ENCODE measurements at places on chromosomes 12 and 14.

DNA sequence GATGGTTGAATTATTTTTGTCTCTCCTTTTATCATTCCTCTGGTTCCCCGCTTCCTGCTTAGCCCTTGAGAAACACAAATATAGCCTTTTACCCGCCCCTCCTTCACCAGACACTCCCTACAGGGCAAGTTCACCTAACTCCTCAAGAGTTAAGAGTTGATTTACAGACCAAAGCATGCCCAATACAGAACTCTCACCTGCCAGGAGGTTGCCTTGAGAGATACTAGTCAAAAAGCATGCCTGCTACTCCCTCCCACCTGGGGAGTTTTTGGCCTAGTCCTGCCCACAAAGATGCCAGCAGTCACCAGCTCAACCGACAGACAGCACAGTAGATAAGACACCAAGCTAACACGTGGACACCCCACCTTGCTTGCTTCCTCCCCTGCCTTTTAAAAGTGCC is 11.2 kb downstream of the LGMN start:
- DNase-seq: no peak

GRCh38 chr12:119147847-119148448 is 30.8 kb upstream of the HSPB8 start:
- DNase-seq: no peak

DNA sequence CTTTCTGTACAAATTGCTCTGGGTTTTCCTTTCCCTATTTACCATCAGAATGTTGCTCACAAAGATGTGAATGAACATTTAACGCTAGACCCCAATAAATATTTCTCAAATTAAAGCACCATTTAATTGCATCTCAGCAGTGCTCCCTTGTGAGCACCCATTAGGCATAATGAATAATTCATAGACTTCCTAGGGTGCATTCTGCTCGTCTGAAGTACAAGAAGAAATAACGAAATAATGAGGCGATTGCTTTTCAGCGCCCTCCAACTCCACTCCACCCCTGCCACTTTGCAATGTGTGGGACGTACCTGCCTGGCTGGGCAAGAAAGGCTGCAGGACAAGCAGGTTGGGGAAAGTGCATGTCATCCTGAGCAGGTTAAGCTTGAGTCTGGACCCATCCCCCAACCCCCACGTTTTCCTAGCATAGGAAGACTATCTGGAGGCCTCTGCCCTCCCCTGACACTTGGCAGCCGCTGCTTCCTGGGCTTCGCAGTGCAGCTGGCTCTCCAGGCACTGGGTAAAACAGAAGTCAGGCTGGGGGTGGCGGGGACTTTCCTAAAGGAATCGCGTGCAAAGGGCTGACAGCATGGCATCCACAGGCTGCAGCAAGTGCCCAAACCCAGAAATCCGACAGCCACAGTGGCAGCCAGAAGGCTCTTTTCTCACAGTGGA is 253.7 kb downstream of the DUSP6 start:
- DNase-seq: no peak

GRCh38 chr14:78356391-78356790 is 186.2 kb downstream of the NRXN3 start:
- no peak for DNase-seq

- DNase-seq: no peak
Measured at GRCh38 chr14:66959437-66960050, 229.7 kb upstream of the GARIN2 start.

DNA sequence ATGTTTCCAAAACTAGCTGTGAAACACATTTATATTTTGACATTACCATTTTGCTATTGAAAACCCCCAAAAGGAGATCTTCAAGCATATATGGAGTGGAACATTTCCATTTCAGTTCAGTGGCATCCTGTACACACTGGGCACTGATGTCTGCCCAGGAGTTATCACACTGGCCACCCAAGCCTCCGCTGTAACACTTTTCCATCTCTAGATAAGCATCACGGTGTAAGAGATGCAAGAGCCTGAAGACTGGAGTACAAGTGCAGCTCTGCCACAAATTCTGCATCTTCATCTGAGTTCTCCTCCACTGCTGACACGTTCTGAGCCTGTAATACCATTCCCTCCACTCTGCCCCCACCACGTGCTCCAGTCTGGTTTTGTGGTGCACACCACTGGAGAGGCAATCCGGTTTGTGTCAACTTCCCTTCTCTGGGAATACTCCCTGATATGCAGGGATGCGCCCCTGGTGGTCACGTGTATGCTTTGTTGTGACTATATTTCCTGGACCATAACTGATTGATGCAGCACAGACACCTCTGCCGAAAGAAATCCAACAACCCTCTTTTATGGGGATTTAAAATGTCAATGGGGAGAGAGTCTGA is 12.7 kb downstream of the SPTLC2 start:
- no peak for DNase-seq

DNA sequence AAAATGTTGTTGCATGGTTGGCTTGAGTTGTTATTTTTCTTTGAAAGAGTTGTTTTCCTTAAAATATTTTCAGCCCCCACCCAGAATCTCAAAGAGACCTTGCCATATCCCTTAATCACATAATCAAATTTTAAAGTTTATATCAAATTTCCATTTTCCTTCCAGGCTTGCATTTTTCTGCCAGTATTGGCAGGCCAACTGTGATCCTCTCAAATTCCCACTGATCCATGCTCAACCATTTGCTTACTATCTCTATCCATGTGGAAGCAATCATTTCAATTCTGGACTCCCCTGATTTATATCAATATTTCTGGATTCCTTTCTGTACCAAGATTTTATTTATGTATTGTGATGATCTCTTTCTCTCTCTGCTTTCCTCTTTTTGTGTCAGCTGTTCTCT is 64.2 kb upstream of the PYGL start:
- no peak for DNase-seq

- no peak for DNase-seq
Measured at GRCh38 chr12:116635487-116635886, 76.3 kb downstream of the MAP1LC3B2 start.

DNA sequence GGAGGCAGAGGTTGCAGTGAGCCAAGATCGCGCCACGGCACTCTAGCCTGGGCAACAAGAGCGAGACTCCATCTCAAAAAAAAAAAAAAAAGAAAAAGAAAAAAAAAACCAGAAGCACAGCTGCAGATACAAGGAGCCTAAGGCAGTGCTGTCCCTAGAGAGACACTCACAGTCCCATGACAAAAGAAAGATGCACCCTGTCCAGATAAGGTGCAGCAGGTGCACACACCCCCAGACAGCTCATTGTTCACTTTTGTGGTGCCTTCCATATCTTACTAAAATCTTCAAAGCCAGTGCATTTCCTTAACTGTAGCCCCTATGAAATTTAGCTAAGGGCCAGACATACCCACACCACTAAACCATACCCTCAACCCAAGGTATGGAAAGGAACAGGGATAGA is 7.7 kb upstream of the NRL start:
- no peak for DNase-seq

GRCh38 chr14:55107766-55108554 is 21.1 kb upstream of the LGALS3 start:
- no peak for DNase-seq

DNA sequence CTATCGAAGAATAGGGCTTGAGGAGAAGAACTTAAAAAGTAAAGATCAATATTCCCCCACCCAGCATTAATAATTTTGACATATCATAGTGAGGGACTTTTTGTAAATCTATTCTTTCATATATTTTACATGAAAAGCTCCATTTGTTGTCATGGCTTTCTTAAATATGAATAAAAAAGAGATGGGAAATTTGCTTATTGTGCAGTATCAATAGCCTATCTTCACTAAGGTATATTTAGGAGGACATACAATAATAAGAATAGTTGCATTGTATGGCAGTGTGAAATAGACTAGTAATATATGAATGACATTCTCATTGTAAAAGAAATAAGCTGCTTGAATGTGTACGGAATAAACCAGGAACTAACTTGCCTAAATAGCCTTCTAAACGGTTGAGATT is 5.5 kb upstream of the TCP11L2 start:
- DNase-seq: no peak

DNA sequence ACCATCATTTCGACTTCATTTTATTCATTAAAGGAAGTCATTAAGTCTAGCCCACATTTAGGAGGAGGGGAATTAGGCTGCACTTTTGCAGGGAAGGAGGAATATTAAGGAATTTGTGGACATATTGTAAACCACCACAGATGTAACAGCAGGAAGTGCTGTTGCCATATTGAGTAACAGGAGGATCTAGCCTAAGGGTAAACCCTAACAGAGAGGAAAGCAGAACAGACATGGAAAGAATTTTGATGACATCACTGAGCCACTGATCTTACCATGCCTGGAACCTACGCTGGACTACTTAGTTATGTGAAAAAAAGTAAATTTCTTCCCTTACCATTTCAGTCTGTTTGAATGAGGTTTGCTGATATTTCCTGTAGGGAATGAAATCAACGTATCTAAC is 100.7 kb upstream of the ATF7IP start:
- DNase-seq: no peak

GRCh38 chr12:9118158-9118557 is 2.4 kb upstream of the A2M start:
- no peak for DNase-seq

GRCh38 chr12:67239061-67239460 is 30.1 kb upstream of the CAND1 start:
- DNase-seq: no peak

- no peak for DNase-seq
Measured at GRCh38 chr12:86148071-86148470, 108.1 kb downstream of the MGAT4C start.

DNA sequence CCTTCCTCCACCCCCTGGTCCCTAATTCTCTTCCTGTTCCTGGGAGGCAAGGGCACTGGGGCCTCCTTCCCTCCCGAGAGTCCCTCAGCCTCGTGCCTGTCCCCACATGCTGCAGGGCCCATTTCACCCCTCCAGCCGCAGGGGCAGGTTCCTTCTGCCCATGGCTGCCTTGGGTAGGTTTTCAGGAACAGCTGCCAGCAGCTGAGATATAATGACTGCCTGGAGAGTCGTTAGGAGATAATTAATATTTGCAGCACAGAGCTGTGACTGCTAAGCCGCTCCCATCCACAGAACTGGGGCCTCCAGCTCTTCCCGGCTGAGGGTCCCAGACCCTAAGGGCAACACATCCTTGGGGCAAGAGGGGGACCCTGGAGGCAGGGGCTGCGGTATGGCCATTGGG is 211.9 kb upstream of the LHX5 start:
- DNase-seq: no peak

GRCh38 chr12:110281549-110282299 is 677 bp downstream of the ATP2A2 start:
- DNase-seq: peak; percentile 16

- no peak for DNase-seq
Measured at GRCh38 chr14:98909251-98909944, 362.6 kb downstream of the BCL11B start.

DNA sequence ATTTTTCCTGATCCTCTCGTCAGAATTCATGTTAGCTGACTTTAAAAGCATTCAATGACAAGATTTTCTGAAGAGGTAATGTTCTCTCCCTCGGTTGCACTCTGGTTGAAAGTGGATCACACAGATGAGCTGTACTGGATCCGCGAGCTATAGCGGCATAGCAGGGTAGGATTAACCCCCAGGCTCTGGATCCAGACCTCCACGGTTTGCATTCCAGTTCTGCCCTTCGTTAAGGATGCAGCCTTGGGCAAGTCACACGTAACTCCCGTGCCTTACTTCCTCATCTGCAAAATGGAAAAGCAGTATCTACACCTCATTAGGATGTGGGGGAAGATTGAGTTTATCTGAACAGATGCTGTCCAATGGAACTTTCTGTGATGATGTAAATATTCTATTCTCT is 13.8 kb downstream of the CCDC92 start:
- DNase-seq: no peak

DNA sequence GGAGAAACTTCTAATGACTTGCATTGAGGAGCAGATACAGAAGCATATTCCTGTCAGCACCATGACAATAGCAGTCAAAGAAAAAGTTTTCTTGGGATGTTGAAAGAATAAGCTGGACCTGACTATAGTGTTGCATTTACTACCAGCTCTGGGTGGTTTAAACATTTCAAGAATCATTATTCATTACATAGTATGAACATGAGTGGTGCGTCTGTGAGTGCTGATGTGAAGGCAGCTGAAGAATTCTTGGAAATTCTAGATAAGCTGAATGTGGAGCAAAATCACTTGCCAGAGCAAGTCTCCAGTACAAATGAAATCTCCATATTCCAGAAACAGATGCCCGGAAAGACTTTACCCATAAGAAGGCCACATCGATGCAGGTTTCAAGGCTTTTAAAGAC is 45.0 kb upstream of the STAB2 start:
- DNase-seq: no peak

GRCh38 chr14:59281609-59282377 is 93.3 kb downstream of the DAAM1 start:
- DNase-seq: no peak

- no peak for DNase-seq
Measured at GRCh38 chr12:42588524-42589464, 752 bp downstream of the PRICKLE1 start.

- no peak for DNase-seq
Measured at GRCh38 chr12:104673696-104674482, 217.1 kb downstream of the CHST11 start.

GRCh38 chr14:37903343-37904191 is 304.1 kb upstream of the SSTR1 start:
- DNase-seq: no peak

- DNase-seq: no peak
Measured at GRCh38 chr12:119096429-119097202, 82.1 kb upstream of the HSPB8 start.

- DNase-seq: no peak
Measured at GRCh38 chr12:47725893-47726292, 603 bp upstream of the ENDOU start.

DNA sequence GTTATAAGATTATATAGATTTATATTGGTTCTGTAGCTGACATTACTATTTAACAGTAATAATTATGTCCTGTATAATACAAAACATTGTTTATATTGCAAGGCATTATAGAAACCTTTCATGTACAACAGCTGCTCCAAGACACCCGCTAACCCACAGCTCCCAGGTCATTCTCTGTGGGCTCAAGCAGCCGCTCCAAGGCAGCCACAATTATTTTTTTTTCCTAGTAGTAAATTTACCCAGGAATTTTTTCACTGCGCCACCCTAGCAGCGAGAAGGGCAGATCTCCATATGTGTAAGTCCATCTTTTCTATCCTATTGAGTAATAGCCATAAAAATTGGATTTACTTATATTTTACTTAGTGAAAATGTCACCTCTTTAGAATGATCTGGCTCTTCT is 36.3 kb downstream of the KNTC1 start:
- DNase-seq: no peak

DNA sequence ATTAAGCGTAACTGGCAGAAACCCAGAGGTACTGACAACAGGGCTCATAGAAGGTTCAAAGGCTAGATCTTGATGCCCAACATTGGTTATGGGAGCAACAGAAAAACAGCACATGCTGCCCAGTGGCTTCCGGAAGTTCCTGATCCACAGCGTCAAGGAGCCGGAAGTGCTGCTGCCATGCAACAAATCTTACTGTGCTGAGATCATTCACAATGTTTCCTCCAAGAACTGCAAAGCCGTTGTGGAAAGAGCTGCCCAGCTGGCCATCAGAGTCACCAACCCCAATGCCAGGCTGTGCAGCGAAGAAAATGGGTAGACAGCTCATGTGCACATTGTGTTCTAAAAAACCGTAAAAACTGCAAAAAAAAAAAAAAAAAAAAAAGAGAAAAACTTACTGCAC is 192.3 kb downstream of the MON2 start:
- DNase-seq: no peak

- no peak for DNase-seq
Measured at GRCh38 chr14:92540472-92541048, 27.0 kb downstream of the RIN3 start.

GRCh38 chr12:80837342-80837978 is 100.3 kb downstream of the LIN7A start:
- DNase-seq: no peak

GRCh38 chr14:65412856-65413738 is 567 bp downstream of the FUT8 start:
- peak; percentile 4 for DNase-seq

GRCh38 chr14:89248411-89249064 is 168.5 kb downstream of the FOXN3 start:
- DNase-seq: no peak

All from stimulated activated CD8-positive, alpha-beta memory T cell treated with anti-CD3 and anti-CD28 coated beads, Interleukin-2, amount 100 ng/mL, for 1 hour (primary cell).